Activated naive CD4-positive, alpha-beta T cell treated with anti-CD3 and anti-CD28 coated beads for 36 hours (primary cell): ENCODE measurements at places on chromosomes 11 and 22.

GRCh38 chr22:44764974-44765373 lies 12.6 kb downstream of the ARHGAP8 start:
- no peak for DNase-seq

DNA sequence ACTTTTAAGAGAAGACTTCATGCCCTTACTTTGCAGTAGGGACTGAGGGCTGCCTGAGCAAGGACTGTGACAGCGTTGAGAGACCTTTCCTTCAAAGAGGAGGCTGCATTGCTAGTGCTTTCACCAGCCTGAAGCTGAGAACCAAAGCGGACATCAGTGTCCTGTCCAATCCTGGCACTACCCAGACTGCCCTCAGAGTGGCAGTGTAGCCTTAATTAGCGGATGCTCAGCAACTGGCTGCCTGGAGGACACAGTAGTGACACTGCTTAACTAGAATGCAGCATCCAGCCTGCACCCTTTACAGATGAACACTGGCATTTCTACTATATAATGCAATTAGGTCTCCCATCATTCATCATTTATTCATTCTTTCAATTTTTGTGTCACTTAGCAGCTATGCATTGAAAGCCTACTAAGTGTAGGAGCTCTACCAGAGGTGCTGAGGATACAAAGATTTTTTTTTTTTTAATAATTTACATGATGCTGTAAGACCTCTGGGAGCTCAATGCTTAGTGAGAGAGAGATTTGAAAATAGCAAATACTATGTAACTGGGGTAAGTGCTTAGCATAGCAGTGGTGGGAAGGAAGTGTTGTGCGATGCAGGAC lies 36.9 kb upstream of the SLC36A4 start:
- peak; percentile 84 for DNase-seq

DNA sequence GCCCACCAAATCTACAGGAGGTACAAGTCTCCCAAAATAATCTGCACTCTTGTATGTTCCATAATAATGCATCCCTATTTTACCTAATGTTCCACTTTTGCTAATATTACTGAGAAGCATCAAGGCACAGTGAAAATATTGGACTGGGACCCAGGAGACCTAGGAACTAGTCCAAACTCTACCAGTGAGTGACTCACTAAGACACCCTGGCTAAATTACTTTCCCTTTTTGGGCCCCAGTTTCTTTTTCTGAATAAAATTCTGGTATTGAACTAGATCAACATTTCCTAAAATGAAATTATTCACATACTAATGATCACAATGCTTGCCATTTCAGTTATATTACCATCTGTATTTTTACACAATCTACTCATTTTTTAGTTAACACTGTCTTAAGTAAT lies 19.6 kb downstream of the THAP12 start:
- no peak for DNase-seq

GRCh38 chr11:121611242-121611641 lies 158.5 kb upstream of the SORL1-AS1 start:
- no peak for DNase-seq

GRCh38 chr11:15208378-15209222 lies 93.9 kb downstream of the INSC start:
- peak; percentile 84 for DNase-seq
